Stimulated activated CD8-positive, alpha-beta memory T cell treated with anti-CD3 and anti-CD28 coated beads, Interleukin-4, amount 100 ng/mL, for 4 hours (primary cell): ENCODE measurements at places on chromosomes 2 and 18.

DNA sequence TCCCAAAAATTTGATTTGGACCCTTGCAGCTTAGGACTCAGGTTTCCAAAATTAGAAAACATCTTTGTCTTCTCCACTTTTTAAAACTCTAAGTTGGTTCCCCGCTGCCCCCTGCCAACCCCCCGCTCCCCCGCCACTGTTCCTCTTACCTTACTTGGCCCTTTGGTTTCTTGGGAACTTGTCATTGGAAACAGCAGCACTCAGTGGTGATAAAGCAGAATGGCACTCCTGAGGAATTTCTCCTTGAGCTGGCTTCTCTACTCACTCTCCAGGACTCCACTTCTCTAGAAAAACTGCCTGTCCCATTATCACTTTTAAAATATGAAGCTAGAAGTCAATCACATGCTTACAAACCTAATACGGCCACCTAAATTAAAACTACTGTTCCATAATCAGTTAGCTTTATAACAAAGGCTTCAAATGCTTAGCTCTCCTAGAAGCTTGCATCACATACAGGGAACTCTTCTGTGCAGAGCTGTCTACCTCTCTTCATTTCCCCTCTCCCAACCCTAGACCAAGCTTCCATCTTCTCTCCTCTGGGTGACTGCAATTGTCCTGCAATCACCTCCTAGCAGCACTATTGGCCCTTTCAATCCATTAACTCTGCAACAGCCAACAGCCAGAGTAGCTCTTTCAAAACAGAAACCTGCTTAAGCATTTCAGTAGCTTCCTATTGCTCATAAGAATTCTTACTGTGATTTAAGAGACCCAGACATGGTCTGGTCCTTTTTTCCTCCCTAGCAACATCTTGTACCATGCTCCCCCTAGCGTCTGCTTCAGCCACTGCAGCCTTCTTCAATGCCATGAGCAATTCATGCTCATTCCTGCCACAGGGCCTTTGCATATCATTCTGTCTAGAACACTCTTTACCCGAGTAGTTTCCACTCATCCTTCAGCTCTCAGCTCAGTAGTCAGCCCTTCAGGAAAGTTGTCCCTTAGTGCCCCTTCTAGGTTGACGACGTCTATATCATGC, 15.2 kb upstream of the PLEKHM3 start:
- peak; percentile 15 for DNase-seq

GRCh38 chr2:231124838-231125568, at the start of gene HTR2B:
Gene HTR2B, minus strand, starts transcription at chr2:231125042. Its CDS starts 1,278 bp downstream, at chr2:231123764.
- no peak for DNase-seq

DNA sequence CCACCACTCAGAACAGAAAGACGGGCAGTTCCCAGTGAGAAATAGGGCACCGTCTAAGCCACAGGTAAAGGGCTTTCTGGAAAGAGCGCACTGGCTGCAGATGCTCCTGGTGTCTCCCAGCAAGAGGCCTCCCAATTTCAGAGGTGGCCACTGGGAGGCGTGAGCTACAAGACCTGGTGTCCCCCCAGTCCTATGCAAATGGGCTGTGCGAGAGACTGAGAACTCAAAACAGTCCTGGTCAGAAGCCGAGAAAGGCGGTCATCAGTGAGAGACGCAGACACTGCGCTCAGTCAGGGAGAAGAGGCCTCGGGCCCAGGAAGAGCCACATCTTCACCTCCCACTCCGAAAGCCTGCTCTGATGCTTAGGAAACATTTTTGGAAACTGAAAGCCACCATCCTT, 179.5 kb downstream of the EIPR1 start:
- DNase-seq, result no peak

DNA sequence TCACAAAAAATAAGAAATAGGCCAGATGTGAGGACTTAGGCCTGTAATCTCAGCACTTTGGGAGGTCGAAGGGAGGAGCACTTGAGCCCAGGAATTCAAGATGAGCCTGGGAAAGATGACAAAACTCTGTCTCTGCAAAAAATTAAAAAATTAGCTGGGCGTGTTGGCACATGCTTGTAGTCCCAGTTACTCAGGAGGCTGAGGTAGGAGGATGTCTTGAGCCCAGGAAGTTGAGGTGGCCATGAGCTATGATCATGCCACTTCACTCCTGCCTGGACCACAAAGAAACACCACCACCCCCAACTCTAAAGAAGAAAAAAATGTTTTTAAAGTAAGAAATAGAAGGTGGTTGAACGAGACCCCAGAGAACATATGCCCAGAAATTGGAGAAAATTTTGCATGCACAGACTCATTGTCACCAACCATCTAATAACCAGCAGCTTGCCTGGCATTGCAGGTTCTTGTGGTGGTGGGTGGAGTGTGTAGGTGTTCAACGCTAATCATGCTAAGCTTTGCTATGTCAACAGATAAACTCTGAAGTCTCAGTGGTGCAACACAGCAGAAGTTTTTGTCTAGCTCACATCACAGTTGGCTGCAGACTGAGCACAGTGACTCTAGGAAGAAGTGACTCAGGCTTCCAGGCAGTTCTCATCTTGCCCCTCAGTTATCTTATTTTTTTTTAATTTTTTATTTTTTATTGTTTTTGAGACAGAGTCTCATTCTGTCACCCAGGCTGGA, 18.6 kb downstream of the ARL4C start:
- DNase-seq, result peak; percentile 40

DNA sequence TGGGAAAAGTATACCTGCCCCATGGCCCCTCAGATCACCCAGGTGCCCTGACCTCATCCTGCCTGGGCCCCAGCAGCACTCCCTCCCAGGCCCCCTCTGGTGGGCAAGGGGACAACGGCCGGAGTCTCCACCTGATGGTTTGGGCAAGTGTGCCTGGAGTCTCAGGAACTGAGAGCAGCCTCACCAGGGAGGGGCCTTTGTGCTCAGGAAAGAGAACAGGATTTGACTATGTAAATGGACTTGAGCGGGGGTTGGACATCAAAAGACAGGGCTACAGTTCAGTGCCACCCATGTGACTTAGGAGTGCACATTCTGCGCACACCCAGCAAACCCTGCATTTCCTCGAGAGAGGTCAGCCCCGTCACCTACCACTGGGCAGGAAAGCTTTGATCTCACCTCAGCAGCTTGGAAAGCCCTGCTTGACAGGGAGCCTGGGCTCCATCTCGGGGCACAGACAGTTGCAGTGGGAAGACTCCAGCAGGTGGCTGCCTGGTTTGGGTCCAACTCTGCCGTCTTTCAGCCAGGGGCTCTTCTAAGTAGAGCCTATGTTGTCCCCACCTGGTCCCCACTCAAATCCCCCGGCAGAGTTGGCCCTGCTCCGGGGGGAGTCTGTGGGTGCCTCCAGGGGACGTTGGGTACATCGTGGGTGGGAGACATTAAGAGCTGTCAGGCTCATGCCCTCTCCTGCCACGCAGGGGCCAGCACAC, 3.3 kb downstream of the INPP5D start:
- DNase-seq, result no peak

DNA sequence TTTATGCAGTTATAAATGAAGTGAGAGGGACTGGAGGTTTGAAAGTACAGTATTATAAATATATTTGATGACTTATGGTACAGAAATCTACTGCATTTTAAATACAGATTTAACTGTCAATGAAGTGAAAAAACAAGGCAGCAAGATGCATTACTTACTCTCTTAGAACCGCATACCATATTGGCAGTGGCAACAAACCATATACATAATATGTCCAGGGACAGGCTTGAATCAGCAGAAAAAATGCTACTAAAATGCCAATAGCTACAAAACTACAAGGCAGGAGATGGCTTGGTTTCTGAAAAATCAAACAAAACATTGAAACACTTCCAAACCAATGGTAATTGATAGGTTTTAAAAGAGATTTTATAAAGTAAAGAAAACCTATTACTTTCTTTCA, 77.2 kb downstream of the PIGN start:
- DNase-seq, result no peak

- DNase-seq, result no peak
Observed at GRCh38 chr2:233338812-233339368, 15.4 kb upstream of the DGKD start.

- DNase-seq, result no peak
Observed at GRCh38 chr2:190589008-190589407, 54.5 kb upstream of the NEMP2 start.

- no peak for DNase-seq
Observed at GRCh38 chr2:74979844-74980243, 21.4 kb downstream of the POLE4 start.

- DNase-seq, result no peak
Observed at GRCh38 chr2:15634846-15635490, 43.3 kb downstream of the DDX1 start.

DNA sequence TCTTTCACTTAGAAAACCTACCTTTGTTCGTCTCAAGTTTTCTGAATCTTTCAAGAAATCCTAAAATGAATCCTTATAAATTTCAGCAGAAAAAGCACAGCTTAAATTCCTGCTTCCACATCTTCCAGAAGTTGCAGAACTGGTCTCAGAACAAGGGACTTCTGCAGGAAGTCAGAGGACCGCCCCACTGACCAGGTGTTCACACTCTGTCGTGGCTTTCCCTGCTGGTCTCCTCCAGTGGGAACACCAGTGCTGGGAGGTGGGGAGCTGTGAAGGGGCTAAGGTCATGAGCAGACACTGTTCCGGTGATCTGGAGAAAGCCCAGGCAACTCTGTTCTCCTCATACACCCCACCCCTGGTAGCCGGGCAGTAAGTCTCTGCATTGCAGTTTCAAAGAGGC, 3.5 kb downstream of the FAM110C start:
- DNase-seq, result no peak

- DNase-seq, result no peak
Observed at GRCh38 chr18:63237881-63238692, 81.5 kb downstream of the BCL2 start.

- DNase-seq, result no peak
Observed at GRCh38 chr2:163613266-163613731, 122.5 kb downstream of the FIGN start.

GRCh38 chr2:98090951-98091350, 4.0 kb downstream of the VWA3B start:
- no peak for DNase-seq

- DNase-seq, result no peak
Observed at GRCh38 chr2:143819764-143820163, 690.5 kb downstream of the ARHGAP15 start.

- no peak for DNase-seq
Observed at GRCh38 chr2:223947711-223948205, 2.6 kb upstream of the WDFY1 start.

DNA sequence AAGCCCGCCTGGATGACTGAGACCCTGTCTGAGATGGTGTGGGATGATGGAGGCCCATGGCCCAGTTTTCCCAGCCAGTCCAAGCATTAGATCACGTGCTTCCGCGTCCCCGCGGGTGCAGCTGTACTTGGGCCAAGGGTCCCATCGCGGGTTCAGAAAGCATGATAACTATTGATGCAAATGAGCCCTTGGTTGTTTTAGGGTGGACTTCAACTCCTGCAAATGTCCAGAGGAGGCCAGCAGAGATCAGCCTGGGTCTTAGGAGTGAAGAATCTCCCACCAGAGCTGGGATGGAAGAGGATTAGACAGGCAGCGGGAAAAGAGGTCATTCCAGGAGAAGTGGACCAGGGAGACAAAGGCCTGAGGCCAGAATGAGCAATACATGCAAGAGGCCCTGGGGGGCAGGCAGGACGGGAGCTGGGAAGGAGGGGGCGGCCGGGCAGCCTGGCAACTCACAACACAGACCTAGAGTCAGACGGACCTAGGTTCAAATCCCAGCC, 89.9 kb upstream of the TMEM247 start:
- DNase-seq, result no peak

DNA sequence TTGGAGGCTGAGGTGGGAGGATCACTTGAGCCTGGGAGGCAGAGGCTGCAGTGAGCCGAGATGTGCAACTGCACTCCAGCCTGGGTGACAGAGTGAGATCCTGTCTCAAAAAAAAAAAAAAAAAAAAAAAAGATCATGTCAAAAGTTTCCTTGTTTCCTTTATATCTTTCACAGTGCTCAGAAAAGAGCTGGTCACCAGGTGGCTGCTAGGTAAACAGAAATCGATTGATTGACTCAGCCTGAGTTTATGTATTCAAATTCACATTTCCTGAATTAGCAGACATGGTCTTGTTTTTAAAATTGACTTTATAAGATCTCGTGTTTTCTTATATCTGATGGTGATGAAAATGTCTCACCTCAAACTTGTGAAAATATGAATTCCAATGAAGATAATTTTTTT, 261.8 kb upstream of the FANCL start:
- no peak for DNase-seq

GRCh38 chr2:191087311-191087710, 63.5 kb downstream of the STAT4 start:
- no peak for DNase-seq

GRCh38 chr2:172374318-172375240, 52.8 kb upstream of the ITGA6 start:
- no peak for DNase-seq

- DNase-seq, result no peak
Observed at GRCh38 chr2:8289111-8289510, 392.7 kb upstream of the ID2 start.

DNA sequence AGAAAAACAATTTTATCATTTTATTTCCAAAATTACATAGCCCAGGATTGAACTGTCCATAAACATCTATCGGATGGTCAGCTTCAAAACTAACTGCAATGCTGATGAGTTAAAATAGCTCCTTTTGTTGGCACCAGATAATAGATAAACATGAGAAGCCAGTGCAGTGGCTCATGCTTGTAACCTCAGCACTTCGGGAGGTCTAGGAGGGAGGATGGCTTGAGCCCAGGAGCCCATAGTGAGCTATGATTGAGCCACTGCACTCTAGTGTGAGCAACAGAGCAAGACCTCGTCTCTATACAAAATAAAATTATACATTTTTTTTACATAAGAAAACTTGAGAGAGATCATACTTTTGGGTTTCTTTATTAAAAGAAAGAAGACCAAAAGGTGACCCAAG, 34.6 kb upstream of the IMPA2 start:
- no peak for DNase-seq

GRCh38 chr2:85308896-85309555, 18.8 kb downstream of the TGOLN2 start:
- DNase-seq, result no peak

DNA sequence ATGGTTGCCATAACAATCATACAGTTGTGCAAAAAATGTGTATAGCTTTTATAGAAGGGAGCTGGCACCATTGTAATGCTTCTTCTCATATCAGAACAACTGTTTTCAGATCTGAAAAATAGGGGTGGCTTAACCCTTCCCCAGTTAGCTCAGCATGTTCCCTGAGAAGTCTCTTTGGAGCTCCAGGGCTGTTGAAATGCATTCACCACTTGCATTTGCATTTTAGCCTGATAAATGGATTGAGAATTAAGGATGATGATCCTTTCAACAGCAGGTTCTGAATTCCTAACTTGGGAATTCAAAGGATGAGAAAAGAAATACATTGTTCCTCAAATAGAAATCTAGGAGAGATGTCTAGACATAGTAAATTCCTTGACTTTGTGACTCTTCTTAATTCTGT, 181.7 kb upstream of the ALPP start:
- DNase-seq, result no peak

- DNase-seq, result no peak
Observed at GRCh38 chr18:76456823-76457222, 38.2 kb downstream of the ZNF516 start.

- DNase-seq, result no peak
Observed at GRCh38 chr2:55856936-55857335, 66.6 kb downstream of the EFEMP1 start.

DNA sequence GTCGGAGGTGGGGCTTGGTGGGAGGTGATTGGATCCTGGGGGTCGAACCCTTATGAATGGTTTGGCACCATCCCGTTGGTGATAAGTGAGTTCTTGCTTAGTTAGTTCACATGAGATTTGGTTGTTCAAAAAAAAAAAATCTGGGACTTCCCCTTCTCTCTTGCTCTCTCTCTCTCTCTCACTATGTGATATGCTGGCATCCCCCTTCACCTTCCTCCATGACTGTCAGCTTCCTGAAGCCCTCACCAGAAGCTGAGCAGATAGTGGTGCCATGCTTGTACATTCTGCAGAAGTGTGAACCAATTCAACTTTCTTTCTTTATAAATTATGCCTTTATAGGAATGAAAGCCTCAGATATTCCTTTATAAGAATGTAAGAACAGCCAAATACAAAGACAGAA, 269.7 kb upstream of the APCDD1 start:
- no peak for DNase-seq
